ENCODE measurements at places on chromosomes 6 and 20.

DNA sequence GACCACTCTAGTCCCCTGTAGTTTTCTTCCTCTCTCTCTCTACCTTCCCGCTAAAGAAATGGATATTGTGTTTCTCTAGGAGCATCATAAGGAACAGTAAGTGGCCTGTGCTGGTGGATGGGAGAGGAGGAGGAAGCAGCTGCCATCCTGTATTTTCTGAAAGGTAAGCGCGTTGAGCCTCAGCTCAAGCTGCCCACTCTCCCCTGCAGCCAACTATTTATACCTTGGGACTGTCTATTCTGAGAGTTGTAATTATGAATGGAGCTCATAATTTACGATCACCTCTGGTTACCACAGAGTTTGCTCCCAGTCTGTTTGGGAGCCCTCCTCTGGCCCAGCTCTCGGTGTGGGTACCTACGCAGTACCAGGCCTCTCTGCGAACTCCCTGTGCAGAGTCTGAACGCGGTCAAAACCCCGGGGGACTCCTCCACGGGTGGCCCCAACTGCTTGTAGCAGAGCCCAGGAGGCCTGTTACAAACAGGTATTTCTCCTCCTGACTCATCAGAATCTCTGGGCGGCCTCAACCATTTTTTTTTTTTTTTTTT lies 285.4 kb downstream of the SMOC2 start:
- DNase-seq, result no peak

GRCh38 chr20:14069796-14070195 lies 74.5 kb downstream of the MACROD2 start:
- DNase-seq, result no peak

GRCh38 chr6:157291356-157291755 lies 32.0 kb downstream of the TMEM242 start:
- no peak for DNase-seq

- DNase-seq, result no peak
Measured at GRCh38 chr6:22020299-22021003, 276.4 kb downstream of the PRL start.

GRCh38 chr6:118509009-118509617 lies 39.0 kb upstream of the PLN start:
- no peak for DNase-seq

DNA sequence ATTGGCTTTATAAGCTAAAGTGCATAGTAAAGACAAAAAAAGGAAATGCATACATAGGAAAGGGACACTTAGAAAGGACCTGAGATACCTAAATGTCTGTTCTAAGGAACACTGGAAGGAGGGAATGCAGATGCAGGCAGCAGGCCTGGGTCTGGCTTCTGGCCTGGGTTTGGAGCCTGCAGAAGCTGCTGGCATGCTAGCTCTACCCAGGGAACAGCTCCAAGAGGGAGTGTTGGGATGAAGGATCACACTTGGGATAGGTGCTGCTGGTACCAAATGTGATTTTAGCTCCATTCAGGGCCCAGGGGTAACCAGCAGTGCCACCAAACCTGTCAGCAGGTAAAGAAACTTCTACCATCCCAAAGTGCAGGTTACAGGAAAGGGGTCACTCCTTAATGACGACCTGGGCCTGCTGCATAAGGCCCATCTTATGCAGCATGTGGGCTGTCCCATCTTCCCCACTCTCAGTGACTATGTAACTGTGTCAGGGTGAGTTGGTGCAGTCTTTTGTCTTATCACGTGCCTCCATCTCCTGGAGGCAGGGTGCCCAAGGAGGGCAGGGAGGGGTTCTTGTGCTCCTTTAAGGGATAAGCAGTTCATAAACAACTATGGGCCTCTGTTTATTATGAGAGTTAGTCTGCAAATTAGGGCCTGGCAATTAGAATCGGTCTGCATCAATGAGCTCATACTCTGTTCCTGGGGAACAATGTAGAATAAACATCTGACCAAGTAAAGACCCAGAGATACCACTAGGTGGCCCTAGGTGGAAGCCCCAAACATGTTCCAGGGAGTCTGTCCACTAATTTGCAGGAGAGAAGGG lies 26.9 kb downstream of the DDX27 start:
- peak; percentile 34 for DNase-seq

GRCh38 chr6:110687326-110687725 lies 127.9 kb downstream of the CDK19 start:
- no peak for DNase-seq

- no peak for DNase-seq
Measured at GRCh38 chr6:40347571-40348011, 239.6 kb downstream of the LRFN2 start.

- DNase-seq, result no peak
Measured at GRCh38 chr20:12594410-12595088, 414.2 kb upstream of the SPTLC3 start.

DNA sequence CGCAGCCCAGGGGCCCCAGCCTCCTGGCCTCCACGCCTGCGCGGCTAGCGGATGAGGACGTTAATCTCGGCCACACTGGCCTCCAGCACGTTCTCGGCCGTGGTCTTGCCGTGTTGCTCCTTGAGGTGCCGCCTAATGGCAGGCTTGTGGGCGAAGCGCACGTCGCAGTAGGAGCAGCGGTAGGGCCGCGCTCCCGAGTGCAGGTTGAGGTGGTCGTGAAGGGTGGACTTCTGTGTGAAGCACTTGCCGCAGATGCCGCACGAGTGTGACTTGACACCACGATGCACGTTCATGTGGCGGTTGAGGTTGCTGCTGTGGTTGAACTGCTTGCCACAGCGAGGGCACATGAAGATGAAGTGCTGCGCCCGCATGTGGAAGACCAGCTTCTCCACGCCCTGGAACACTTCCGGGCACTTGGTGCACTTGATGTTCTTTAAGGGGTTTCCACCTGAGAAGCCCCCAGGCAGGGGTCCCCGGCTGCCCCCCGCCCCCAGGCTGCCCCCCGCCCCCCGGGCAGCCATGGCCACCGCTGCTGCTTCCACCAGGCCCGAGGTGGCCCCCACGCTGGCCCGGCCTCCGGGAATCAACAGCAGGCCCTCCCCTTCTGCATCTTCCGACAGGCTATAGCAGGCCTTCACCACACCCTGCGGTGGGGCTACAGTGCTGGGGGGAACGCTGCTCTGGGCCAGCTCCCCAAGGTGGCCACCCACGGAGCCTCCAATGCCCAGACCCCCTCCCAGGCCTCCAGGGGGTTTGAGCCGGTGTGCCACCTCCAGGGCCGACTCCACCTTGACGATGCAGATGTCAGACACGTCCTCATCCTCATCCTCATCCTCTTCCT lies 1.8 kb downstream of the ZBTB12 start:
- no peak for DNase-seq

- DNase-seq, result peak; percentile 76
Measured at GRCh38 chr6:20404641-20405032, 3.0 kb downstream of the E2F3 start.

- no peak for DNase-seq
Measured at GRCh38 chr20:11001764-11002540, 328.2 kb upstream of the JAG1 start.

GRCh38 chr6:151498327-151498726 lies 4.5 kb downstream of the CCDC170 start:
- DNase-seq, result peak; percentile 53

- DNase-seq, result no peak
Measured at GRCh38 chr6:75882734-75883133, 133.7 kb downstream of the MYO6 start.

DNA sequence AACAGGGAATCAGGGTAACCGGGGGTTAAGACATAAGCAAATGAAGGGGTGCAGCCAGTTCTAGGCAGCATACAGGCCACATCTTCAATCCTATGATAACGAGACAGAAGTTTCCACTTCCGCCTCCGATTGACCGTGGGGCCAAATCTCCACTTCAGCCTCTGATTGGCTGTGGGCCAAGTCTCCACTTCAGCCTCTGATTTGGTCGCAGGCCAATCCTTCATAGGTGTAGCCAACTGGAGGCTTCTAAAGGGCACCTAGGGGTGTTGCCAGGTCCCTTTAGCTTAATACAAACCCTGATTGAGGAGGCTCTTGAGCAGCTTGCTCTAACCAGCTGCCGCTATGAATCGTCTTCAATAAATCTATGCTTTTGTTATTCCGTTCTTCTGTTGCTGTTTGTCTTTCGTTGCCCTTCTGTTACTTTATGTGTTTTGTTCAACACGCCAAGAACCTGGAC lies 2.1 kb upstream of the ERGIC3 start:
- peak; percentile 36 for DNase-seq

DNA sequence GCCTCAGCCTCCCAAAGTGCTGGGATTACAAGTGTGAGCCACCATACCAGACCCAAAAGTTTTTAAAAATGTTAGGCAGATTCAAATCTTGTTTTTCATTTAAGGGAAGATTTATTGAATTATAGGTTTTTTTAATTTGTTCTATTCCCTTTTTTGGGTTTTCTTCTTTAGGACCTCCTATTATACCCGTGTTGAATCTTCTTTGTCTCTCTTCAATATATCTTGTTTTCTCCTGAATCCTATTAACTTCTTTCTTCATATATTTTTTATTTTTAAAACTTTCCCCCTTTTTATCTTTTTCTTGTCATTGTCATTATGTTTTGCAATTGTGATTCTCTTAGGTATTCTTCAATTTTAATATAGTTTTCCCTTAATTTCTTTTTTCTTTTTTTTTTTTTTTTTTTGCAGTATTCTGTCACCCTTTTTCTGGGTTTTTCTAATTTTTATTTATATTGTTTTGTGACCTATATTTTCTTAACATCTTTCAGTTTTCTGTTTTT lies 45.9 kb upstream of the NOP56 start:
- no peak for DNase-seq

DNA sequence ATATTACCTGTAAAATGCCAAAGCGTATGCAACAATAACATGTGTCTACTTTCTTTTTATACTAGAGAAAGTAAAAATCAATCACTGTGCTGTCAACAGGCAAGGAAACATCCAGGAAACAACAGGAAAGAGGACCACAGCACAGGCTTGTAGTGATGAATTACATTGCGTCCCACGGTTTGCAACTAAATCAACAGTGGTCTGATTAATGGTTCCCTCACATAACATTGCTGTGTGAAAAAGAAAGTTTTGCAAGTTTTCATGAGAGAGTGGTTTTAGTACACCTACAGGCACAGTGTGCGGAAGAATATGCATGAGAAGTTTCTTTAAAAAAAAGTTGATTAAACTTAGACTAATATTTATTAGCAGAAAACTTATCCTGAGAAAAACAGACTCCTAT lies 329.5 kb upstream of the HSF2 start:
- no peak for DNase-seq

DNA sequence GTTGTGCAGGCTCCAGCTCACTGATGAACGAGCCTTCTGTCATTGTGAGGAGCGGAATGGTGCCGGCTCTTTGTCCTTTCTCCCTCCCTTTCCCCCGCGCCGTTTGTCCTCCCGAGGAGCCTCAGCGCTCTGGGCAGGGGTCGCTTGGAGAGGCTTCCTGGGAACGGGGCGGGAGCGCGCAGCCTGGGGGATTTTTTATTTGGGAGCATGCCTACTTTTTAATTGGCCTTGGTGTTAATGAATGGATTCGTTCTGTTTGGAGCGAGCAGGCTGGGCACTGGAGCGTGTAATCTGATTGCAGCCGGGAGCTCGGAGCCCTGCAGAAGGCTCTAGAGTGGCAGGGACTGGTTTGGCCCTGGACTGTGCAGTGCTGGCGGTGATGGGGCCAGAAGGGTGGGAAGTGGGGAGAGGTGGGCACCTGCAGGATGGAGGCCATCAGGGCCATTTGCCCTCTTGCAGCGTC lies 118.8 kb downstream of the CDH4 start:
- no peak for DNase-seq

GRCh38 chr20:57049296-57049695 lies 217.1 kb downstream of the BMP7 start:
- no peak for DNase-seq

- DNase-seq, result no peak
Measured at GRCh38 chr20:58700823-58701222, 8.2 kb downstream of the NPEPL1 start.

DNA sequence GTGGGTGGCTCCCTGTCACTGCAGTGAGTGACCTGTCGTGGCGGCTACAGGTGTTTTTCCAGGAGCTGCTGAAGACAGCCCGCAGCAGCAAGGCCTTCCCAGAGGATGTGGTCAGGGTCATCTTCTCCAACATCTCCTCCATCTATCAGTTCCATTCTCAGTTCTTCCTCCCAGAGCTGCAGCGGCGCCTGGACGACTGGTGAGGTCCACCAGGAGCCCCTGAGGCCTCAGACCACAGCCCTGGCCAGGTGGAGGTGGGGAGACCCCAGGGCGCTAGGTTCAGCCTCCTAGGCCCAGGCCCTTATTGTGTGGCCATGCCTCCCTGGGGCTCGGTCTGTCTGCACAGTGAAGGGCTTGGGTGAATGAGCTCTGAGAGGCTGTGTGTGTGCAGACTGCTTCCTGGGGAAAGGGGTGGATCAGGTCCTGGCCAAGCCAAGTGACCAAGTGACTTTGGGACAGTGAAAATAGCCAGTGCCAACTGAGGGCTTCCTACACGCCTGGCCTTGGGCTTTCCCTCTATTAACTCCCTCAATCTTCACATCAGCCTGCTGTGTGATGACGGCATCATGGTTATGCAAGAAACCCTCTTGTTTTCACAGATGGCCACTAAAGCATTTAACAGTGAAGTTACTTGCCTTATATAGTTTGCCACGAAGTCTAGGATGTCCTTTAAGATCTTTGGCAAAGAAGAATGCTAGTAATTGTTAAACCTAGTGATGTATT lies 6.4 kb downstream of the FGD2 start:
- no peak for DNase-seq

- no peak for DNase-seq
Measured at GRCh38 chr6:162181111-162181510, 546.5 kb downstream of the PRKN start.

GRCh38 chr6:119350952-119351372 lies 1.4 kb upstream of the MAN1A1 start:
- no peak for DNase-seq

DNA sequence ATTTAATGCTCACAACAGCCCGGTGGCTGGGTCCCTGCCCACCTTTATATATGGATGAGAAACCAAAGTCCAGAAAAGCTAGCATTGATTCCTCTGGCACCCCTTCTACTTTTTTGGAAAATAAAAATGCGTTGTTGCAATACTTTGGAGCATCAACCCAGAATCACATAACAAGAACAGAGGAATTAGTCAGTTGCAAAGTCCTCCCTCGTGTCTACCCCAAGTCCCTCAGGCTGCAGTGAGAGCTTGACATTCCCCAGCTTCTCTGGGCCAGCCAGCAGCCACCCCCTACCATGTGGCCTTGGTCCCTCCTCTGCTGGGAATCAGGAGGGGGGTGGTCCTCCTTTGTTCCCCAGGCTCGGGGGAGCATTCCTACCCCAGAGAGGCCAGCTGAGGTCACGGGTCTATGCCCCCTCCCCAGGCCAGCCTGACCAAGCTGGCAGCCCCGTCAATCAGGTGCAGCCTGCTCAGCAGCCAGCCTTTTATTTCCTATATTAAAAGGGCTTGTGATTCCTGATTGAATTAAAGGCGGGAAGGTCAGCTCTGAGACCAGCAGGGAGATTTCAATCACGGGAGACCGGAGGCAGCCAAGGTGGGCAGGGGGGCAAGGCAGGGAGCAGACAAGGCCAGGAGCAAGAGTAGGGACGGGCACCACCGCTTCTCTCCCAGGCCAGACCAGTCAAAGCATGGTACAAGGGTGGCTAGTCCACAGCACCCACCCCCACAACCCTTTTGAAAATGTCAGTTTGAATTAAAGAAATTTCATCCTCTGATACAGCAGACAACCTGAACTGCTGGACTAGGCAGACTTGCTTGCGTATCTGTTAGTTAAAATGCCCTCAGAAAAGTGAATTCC lies 158.9 kb downstream of the MRPL14 start:
- no peak for DNase-seq

All from activated CD4-positive, alpha-beta T cell treated with anti-CD3 and anti-CD28 coated beads, Interleukin-2, Interleukin-4, amounts not matched to agents 100 ng/mL and 50 ng/mL, durations not matched to agents 16 hours and 8 hours (primary cell).